ENCODE measurements at places on chromosomes 13 and 19. TPM values are rescaled to one million over a fixed set of nuclear protein-coding genes. Genes with fewer than 3 reads are reported as not detected.

The SIGLEC7 gene
- 31.3 TPM for total RNA-seq

- H3K27me3 ChIP-seq = no peaks in the 10 kb centered on the region
- H3K4me3 ChIP-seq = peak overlapping the region; percentile 97
- H3K27ac ChIP-seq = peak overlapping the region; percentile 96
- peaks cover 33% of the 10 kb centered on the region for H3K4me1 ChIP-seq
- peaks cover 29% of the 10 kb centered on the region for H3K36me3 ChIP-seq
These were observed 1.1 kb downstream of the HDGFL2 start for GRCh38 chr19:4473011-4473762.

- no peak overlapping the region for H3K4me3 ChIP-seq
- H3K27me3 ChIP-seq = peaks cover 8% of the 10 kb centered on the region
- no peak overlapping the region for H3K27ac ChIP-seq
- H3K36me3 ChIP-seq = peaks cover 42% of the 10 kb centered on the region
- no peak for DNase-seq
These were observed 14.0 kb downstream of the NKPD1 start for GRCh38 chr19:45146741-45147205.

The APOC4 gene
- total RNA-seq = not detected

GRCh38 chr19:6801485-6802086 lies 29.1 kb downstream of the VAV1 start:
- H3K36me3 ChIP-seq = no peaks in the 10 kb centered on the region
- peaks cover 4% of the 10 kb centered on the region for H3K4me1 ChIP-seq
- DNase-seq = peak; percentile 96

DNA sequence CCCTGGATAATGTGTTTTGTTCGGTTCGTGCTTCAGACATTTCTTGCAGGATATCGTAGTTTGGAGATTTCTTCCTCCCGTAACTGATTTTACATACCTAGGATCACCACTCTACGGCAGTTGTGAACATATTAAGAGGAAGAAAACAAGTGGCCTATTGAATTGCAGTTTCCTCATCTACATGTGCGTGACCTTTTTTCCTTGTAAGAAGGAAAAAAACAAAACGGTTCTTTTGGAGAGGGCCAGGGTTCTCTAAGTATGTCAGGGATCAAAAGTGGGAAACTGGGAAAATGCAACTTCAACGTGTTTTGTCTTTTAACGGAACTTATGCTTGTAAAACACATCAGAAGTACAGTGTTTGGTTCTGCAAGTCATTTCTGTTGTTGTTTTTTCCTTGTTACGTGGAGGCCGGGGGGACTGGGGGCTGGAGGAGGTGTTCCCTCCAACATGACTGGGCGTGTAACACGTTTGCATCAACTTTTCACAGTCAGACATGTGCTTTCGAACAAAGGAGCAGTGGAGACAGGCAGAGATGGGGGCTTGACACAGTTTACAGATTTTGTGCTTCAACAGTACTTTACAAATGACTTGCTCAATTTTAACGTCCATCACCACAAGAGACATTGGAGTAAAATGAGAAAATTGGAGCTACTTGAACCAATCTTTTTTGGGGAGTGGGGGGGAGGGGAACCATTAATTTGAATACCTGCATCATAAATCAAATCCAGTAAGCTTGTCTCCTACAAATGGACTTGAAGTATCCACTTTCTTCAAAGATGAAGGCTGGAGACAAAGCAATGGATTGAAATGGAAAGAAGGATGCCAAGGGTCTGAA lies 3.8 kb downstream of the ZC3H4 start:
- peak overlapping the region; percentile 62 for H3K4me3 ChIP-seq
- no peaks in the 10 kb centered on the region for H3K27me3 ChIP-seq
- peak; percentile 78 for DNase-seq
- no peaks in the 10 kb centered on the region for H3K36me3 ChIP-seq
- peak overlapping the region; percentile 99 for H3K27ac ChIP-seq
- peaks cover 47% of the 10 kb centered on the region for H3K4me1 ChIP-seq

The POU4F1 gene
- not detected for total RNA-seq
